ENCODE measurements at places on chromosomes 7 and 10. TPM values are rescaled to one million over a fixed set of nuclear protein-coding genes. Genes with fewer than 3 reads are reported as not detected.

- no peak for DNase-seq
Observed at GRCh38 chr10:110221044-110221720, 13.8 kb downstream of the MXI1 start.

- DNase-seq: peak; percentile 73
Observed at GRCh38 chr10:116669832-116670644, 49.3 kb downstream of the PNLIPRP2 start.

DNA sequence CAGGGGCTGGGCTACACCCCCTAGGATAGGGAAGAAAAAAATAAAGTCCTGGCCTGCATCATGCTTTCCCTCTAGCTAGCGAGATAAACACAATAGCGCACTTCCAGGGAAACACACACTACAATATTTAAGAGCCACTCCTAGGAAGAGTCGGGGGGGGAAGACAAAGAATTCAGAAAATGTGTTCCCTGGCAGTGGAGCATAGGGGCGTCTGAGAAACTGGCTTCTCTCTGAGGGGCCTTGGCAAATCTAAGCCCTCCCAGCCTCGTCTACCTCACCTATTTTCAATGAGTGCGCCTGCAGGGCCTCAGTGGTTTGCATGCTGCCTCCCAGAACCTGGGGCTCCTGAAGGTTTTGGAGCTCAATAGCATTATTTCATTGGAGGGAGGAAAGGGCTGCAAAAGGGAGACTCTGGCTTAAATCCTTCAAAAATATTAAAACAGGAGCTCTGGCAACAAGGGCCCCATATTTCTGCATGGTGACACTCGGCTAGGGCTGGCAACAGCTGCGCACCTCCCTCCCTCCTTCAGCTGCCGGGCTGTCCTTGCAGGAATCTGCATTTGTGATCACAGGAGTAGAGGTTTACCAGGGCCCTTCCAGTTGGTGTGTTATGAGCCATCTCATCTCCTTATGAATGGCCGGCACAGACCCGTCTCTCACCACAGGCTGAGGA, 10.8 kb downstream of the ANXA11 start:
- DNase-seq: no peak

- no peak for DNase-seq
Observed at GRCh38 chr7:17055596-17055995, 173.8 kb upstream of the AGR3 start.

DNA sequence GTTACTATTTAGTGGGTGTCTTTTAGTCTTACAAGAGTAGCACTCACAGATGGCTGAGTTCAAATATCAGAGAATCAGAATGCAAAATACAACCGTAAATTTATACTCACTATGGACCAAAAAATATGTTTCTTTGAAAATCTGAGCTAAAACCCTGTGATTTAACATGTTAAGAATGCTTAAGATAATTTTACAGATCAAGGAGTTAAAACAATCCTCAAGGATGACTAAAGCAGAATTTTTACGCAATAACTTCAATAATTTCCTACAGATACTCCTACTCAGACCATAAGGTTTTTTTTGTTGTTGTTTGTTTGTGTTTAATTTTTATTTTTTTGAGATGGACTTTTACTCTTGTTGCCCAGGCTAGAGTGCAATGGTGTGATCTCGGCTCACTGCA, 47.9 kb upstream of the CCDC6 start:
- no peak for DNase-seq

DNA sequence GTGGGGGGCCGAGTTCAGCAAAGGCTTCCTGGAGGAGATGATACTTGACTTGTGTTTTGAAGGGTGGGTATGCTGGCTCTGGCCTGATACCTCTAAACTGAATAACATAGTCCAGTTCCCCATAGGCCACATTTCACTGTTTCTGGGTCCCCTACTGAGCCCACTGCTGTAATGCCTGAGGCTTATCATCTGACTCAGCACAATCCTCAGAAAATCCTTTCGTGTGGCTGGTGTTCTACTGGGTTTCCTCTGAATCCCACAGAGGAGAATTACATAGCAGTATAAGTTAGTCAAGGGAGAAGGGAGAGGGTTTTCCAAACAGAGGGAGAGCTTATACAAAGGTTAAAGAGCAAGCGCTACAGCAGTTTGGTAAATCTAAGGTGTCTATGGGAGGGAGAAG, 2.8 kb upstream of the R3HCC1L start:
- no peak for DNase-seq

GRCh38 chr7:132154248-132154647, 422.0 kb downstream of the PLXNA4 start:
- DNase-seq: no peak

DNA sequence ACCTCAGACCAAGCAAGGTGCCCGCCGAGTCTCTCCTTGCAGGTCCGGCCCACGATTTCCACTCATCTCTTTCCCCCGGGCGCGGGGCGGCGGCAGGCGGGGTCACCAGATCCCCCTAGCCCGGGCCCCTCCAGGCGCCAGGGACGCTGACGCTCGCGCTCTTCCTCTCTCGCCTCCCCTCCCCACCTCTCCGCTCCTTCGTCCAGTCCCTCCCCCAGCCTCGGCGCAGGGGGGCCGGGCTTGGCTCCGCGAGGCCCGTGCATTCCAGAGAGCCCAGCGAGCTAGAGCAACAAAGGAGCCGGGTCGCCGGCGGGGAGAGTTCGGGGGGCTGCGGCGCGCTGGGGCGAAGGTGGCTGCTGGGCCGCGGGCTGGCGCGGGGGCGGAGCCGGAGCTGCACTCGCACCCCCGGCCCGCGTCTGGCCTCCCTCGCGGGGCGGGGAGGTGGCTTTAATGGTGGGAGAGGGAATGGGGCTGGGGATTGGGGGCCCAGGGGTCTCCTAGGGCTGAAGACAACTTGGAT, at the start of gene SMO:
Gene SMO (plus strand): TSS at position 262 of the 520 bp plus-strand sequence. CDS start 519 bp downstream, outside the sequence.
- peak; percentile 88 for DNase-seq

GRCh38 chr7:96614154-96614867, 95.3 kb downstream of the SEM1 start:
- no peak for DNase-seq

SLC16A9 gene
- total RNA-seq: 6.1 TPM

- no peak for DNase-seq
Observed at GRCh38 chr7:74355091-74355490, 65.9 kb downstream of the CLIP2 start.

DNA sequence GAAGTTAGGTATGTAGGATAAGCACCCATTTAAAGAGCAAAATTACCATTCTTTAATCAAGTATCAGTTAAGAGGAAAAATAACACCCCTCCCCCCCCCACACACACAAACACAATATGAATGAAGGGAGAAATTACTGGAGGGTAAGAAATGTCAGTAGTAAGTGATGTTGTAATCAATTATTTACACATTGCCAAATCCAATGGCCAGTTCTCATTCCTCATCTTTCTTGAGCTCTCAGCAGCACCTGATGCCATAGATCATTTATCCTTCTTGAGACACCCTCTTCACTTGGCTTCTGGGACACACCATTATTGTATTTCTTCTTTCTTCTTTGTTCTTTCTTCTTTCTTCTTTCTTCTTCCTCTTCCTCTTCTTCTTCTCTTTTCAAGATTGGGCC, 33.7 kb upstream of the FAM3C start:
- no peak for DNase-seq

- DNase-seq: no peak
Observed at GRCh38 chr10:78508955-78509748, 475.5 kb downstream of the RPS24 start.

DNA sequence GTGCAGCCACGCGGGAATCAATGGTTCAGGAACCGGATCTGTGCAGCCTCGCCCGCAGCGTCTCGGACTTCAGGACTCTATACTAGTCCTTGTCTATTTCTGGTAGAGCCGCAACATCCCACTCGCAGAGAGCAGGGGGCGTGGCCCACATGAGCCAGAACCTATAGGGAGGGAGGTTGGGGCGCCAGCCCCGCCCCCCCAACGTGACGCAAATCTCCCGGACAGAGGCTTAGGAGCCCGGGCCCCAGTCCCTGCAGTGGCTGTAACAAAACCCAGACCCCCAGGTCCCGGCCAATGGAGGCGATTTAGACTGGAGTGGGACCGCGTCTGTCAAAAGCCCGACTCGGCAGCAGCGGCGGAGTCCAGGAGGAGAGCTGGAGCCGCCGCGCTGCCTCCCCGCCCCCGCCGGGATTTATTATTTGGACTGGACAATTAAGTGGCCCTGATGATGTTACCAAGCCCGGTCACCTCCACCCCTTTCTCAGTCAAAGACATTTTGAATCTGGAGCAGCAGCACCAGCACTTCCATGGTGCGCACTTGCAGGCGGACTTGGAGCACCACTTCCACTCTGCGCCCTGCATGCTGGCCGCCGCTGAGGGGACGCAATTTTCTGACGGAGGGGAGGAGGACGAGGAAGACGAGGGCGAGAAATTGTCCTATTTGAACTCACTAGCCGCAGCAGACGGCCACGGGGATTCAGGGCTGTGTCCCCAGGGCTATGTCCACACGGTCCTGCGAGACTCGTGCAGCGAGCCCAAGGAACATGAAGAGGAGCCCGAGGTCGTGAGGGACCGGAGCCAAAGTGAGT, at the start of gene NKX2-3:
Gene NKX2-3 (plus strand): TSS at position 256 of the 809 bp plus-strand sequence. CDS start 190 bp downstream, at position 446.
- DNase-seq: peak; percentile 84

DNA sequence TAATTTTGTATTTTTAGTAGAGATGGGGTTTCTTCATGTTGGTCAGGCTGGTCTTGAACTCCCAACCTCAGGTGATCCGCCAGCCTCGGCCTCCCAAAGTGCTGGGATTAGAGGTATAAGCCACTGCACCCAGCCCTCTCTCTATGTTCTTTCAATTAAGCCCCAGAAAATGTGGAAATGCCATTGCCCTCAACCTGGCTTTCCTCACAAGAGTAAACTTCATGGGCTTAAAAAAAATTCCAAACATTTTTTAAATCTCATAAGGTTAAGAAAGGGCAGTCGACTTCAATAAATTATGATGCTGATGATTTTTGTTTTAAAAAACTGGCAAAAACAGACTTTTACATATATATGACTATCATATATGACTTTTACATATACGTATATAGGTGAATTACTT, 107.6 kb downstream of the TES start:
- DNase-seq: no peak

DNA sequence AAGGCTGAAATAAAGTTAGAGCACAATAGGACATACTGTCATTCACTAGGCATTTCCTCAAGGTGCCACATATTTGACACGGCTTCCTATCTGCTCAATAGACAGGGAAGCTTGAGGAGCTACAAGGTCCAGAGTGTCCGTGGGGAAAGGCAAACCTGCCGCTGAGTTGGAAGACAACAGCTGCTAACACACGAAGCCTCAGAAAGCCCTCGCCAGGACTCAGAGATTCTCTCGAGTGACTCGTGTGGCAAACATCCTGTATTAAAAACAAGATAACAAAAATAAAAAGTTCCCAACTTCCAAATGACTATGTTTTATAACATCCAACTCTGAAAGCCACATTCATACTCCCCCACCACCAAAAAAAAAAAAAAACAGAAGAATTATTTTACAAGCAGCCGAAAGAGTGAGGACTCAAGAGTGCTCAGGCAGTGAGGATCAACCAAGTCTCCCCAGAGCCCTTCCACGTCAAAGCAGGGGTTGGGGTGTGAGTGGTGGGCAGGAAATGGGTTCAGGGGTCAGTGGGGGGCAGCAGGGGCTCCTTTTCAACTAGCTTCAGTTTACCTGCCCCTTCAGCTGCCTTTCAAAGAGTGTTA, 67.6 kb downstream of the STK17A start:
- no peak for DNase-seq

- no peak for DNase-seq
Observed at GRCh38 chr10:114506871-114507385, 102.6 kb upstream of the AFAP1L2 start.

HKDC1 gene
- total RNA-seq: 0.05 TPM

GRCh38 chr7:152624228-152624627, 51.7 kb downstream of the XRCC2 start:
- DNase-seq: no peak

MAP3K8 gene
- total RNA-seq: 58.3 TPM

DNA sequence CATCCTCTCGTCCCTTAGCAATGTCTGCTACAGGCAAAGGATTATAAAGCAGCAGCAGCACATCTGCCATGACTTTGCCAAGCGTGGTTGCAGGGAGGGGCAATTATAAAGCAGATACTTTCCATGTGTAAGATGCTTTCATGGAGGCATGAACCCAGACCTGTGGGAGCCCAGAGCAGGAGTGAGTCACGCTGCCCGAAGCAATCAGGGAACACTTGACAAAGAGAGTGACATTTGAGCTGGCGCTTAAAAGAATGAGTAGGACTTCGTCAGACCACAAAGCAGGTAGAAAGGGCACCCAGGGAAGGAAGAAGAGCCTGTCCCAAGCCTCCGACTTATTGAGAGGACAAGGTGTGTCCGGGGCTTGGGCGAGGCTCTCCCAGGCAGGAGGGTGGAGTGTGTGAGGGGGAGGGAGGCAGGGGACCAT, 147.2 kb downstream of the MYOF start:
- DNase-seq: no peak

- no peak for DNase-seq
Observed at GRCh38 chr7:31890766-31891165, 179.4 kb downstream of the PDE1C start.

GRCh38 chr7:1672851-1673486, 2.9 kb downstream of the ELFN1 start:
- peak; percentile 76 for DNase-seq

GRCh38 chr7:73341877-73342276, 13.9 kb downstream of the FKBP6 start:
- DNase-seq: no peak

ASAH2 gene
- total RNA-seq: 1.9 TPM
